Endodermal cell (in vitro differentiated cells): ENCODE measurements at places on chromosomes 13 and 19. TPM values are rescaled to one million over a fixed set of nuclear protein-coding genes. Genes with fewer than 3 reads are reported as not detected.
A peak's percentile ranks its signal among the peaks of the same experiment; 100 is the strongest.

DNA sequence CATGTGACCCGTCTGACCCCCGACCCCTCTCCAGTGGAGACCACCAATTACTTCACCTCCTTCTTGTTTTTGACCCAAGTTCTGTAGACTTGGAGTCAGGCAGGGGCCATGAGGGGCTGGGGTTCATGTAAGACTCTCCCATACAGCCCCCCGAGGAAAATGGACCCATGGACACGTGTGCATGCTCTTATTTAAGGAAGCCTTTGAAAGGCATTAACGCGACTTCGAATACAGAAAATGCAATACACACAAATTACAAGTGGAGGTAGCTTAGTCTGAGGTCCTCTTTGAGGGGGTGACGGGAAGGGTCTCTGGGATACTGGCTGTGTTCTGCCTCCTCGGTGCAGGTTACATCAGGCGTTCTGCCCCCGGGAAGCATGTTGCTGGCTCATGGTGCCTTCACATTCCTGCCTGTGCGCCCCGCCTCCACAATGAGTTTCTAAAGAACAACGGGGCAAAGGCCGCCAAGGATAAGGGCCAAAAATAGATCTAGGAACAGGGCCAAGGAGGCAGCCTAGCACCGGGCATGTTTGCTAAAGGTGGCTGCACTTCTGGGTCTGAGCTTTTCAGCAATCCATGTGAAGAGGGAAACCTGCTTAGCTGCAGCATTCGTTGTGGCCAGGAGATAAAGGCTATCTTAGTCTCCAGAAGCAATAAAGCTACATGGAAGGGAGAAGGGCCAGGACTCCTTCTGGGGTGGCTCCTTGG lies 54.5 kb downstream of the RAB20 start:
- no peak overlapping the region for H3K4me3 ChIP-seq
- H3K4me1 ChIP-seq: no peaks in the 10 kb centered on the region
- no peaks in the 10 kb centered on the region for H3K27me3 ChIP-seq
- H3K27ac ChIP-seq: no peak overlapping the region
- no peak for DNase-seq
- H3K36me3 ChIP-seq: peaks cover 91% of the 10 kb centered on the region

GRCh38 chr19:57099199-57099661 lies 20.6 kb upstream of the USP29 start:
- no peaks in the 10 kb centered on the region for H3K36me3 ChIP-seq
- H3K4me1 ChIP-seq: no peaks in the 10 kb centered on the region
- H3K27me3 ChIP-seq: no peaks in the 10 kb centered on the region
- H3K27ac ChIP-seq: no peak overlapping the region

GRCh38 chr19:7515645-7516151 lies at the start of gene ZNF358:
Gene ZNF358, plus strand, starts transcription at chr19:7516103. Its CDS starts 3,140 bp downstream, at chr19:7519243.
- H3K27ac ChIP-seq: peak within 1 kb of the TSS; percentile 94
- peaks cover 9% of the 10 kb centered on the region for H3K27me3 ChIP-seq
- peak within 1 kb of the TSS; percentile 84 for H3K4me3 ChIP-seq
- H3K36me3 ChIP-seq: no peaks in the 10 kb centered on the region
- peak; percentile 92 for DNase-seq
- H3K4me1 ChIP-seq: no peaks in the 10 kb centered on the region

Gene ELANE
- total RNA-seq: not detected in 3 replicates

Gene AXL
- total RNA-seq: 10.9 and 11.3 TPM in 2 replicates
